Fibroblast of skin of left biceps (primary cell): ENCODE measurements at places on chromosomes 1 and 21.

- DNase-seq: no peak
These were observed 26.8 kb downstream of the AGRN start for GRCh38 chr1:1046767-1047166.

GRCh38 chr1:111195002-111195684 lies 5.3 kb downstream of the DENND2D start:
- DNase-seq: no peak

GRCh38 chr1:157487096-157487495 lies 65.2 kb downstream of the FCRL5 start:
- DNase-seq: no peak

GRCh38 chr1:156658945-156659574 lies 17.1 kb downstream of the BCAN start:
- DNase-seq: no peak

GRCh38 chr1:76303340-76303717 lies 228.8 kb downstream of the ST6GALNAC3 start:
- no peak for DNase-seq

GRCh38 chr1:55188909-55189308 lies 26.3 kb downstream of the USP24 start:
- DNase-seq: no peak

DNA sequence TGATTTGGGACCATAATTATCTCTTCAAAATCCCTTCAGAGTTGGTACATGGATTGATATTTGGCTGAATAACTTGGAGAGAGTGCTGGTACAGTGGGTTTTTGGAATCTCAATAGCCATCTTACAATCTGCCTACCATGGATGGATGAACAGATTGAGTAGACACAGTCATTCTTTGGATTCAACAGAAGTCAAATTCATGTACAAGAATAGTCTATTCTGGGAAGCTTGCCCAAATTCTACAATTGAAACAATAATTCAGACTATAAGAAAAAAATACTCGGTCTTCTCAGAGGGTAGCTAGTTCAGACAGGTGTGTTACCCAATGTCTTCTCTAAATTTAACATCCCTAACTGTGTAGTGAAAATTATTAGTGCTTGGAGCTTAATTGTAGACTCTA lies 574.0 kb downstream of the LRRIQ3 start:
- DNase-seq: no peak

- DNase-seq: no peak
These were observed 38.6 kb downstream of the WASF2 start for GRCh38 chr1:27451343-27451742.

DNA sequence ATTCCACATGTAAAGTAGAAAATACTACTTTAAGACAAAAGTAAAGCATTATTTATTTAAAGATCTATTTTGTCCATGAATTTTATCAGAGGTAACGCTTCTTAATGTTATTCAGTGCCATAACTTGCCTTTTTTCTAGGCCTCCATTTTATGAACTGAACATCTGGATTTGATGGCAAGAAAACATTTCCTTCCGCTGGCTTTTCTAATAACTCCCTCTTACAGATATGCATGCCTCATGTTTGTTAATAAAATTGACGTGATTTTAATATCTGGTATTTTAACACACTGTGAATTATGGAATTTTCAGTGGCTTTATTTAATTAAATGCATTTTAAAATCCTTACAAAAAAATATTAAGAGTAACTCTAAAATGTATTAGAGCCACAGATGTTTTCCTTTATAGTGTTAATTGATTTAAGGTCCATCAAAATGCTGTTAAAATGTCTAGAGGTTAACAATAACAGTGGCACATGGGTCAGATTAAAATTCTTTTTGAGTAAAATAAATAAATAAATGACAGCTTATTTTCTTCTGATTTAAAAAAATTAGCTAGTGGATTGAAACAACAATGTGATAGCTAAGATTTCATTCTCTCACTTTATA lies 15.1 kb downstream of the PTPRC start:
- DNase-seq: no peak

GRCh38 chr1:214067397-214067796 lies 79.6 kb downstream of the PROX1 start:
- no peak for DNase-seq

DNA sequence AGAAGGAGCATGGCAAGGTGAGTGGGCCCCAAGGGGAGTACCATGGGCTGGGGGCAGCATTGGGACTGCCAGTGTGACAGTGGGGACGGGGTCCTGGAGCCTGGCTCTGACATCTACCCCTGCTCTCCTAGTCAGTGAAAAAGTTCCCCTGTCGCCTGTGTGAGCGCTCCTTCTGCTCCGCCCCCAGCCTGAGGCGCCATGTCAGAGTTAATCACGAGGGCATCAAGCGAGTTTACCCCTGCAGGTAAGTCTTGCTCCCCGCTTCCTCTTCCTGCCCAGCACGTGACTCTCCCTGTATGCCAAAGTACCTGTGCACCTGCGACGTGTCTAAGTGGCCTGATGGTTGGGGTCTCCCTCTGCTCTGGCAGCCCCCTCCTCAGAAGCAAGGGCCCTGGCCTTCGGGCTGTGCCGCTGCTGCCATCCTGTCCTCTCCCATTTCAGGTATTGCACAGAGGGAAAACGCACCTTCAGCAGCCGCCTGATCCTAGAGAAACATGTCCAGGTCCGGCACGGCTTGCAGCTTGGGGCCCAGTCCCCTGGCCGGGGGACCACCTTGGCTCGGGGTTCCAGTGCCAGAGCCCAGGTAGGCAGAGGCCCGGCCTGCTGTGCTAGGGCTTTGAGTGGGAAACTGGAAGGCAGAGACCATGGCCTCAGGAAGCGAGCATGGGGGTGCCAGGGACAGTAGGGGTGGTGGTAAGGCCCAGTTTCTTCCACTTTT lies 8.1 kb downstream of the ZNF687 start:
- no peak for DNase-seq

DNA sequence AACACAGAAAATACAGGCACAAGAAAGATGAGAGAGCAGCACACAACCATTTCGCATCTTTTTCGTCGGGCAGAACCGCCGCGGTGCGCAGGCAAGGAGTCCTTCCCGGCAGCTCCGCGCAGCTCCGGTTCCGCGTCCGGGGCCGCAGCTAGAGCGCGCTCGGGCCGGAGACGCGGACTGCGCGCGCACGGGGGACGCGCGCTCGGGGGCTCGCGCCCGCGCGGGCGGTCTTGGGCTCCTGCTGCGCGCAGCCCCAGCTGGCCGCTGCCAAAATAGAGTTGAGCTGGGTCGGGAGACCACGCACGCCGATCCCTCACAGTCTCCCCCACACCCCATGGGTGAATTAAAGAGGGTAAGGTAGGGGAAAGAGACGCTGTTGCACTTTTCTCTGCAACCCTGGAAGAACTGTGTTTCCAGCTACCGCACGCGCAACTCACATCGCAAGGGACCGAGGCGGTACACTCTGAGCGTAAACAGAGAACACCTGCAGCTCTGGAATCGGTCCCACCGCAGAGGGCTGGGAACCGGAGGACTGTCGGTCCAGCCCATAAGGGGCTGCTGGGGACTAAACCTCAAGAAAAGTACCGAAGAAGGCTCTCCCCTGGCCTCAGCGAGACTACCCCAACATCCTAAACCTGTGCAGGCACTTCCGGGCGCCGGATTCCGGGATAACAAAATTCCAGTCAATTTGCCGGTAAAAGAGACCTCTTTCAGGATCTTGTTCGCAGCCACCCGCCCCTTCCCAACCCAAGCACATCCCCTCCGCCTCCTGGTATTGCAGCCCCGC lies 1.7 kb downstream of the NR5A2 start:
- DNase-seq: no peak

DNA sequence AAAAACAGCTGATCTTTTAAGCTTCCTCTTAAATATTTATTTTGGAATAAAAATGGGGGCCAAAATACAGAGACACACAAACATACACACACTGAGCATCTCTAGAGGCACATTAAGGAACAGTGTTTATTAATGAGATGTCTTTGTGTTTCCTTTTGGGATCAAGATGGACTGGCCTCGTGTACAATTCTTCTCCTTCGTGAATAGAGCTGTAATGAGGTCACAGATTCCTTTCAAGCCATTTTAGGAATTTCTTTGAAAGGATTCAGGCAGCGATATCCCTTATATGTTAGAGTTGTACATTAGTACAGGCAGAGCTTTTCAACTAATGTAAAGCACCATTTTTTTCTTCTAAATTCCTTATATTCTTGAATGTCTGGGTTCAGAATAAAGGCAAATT lies 295.7 kb downstream of the CHRM3 start:
- no peak for DNase-seq

DNA sequence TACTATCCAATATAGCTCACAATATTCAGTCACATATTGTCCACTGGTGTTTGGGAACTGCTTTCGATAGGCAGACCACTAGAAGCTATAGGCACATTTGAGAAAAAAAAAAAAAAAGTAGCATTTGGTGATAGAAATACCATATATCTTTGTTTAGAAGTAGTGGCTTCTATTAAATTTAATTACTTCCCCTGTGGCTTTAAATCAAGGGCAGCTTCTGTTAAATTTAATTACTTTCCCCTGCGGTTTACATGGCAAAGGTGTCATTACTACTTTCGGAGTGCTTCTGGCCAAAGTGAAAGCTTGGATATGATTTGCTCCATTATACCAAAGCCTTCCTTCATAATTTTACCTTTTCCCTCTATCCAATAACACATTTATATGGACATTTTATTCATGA lies 229.9 kb downstream of the TTLL7 start:
- no peak for DNase-seq
